Hematopoietic multipotent progenitor cell treated with erythropoietin and hydrocortisone succinate and interleukin-3 and kit ligand, for 4 days (in vitro differentiated cells): ENCODE measurements at places on chromosomes 13 and 19.

DNA sequence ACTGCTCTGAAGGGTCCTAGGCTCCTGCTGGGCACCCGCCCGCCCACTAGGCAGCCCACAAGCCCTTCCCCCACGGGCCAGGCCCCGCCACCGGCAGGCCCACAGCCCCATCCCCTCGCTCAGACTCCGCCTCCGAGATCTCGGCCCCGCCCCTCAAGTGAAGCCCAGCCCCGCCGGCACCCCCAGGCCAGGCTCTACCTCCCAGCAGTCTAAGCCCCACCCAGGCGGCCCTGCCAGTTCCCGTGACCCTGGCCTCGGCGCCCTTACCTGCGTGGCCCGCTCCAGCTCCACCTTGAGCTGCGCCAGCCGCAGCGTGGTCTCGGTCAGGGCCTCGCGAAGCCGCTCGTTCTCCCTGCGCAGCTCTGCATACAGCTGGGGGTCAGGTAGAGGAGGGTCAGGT lies 16.3 kb downstream of the EPS8L1 start:
- no peak for DNase-seq

DNA sequence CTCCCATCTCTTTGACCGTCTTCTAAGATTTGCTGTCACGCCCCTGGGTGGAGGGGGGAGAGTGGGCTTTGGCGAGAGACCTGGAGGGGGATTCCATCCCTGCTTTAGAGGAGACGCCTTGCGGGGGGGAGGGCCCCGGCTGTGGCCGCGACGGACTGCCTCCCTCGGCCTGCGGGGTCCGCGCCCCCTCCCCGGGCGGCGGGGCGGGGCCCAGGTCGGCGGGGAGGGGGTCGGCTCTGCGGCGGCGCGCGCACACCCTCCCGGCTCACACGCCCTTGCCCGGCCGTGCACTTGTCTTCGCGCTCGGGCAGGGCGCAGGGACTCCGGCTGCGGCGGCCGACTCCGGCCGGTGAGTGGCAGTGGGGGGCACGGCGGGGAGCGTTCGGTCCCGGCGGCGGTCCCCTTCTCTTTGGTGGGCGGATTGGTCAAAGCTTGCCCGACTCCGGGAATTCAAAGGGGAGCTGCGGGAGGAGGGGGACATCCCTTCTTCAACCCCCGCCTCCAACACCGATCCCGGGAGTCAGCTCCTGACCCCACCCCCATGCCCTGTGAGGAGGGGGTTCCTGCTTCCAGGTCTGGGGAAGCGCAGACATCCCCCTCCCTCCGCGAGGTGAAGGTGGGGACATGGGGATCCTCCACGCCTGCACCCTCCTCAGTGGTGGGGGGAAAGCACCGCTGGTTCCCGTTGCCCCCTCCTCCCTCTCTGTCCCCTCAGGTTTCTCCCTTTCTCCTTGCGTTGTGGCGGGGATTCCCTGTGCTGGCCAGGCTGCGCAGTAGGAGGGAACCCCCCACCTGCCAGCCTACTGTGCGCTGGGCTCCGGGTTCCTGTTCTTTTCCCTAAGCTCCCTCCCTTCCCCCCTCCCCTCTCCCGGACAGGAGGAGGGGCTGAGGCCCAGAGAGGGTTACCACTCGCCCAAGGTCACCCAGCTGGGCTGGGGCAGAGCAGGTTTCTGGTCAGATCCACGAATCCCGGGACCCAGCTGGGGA lies 14.6 kb upstream of the KCNN1 start:
- no peak for DNase-seq

- peak; percentile 29 for DNase-seq
These were observed 16.1 kb upstream of the IRGC start for GRCh38 chr19:43699506-43700394.

DNA sequence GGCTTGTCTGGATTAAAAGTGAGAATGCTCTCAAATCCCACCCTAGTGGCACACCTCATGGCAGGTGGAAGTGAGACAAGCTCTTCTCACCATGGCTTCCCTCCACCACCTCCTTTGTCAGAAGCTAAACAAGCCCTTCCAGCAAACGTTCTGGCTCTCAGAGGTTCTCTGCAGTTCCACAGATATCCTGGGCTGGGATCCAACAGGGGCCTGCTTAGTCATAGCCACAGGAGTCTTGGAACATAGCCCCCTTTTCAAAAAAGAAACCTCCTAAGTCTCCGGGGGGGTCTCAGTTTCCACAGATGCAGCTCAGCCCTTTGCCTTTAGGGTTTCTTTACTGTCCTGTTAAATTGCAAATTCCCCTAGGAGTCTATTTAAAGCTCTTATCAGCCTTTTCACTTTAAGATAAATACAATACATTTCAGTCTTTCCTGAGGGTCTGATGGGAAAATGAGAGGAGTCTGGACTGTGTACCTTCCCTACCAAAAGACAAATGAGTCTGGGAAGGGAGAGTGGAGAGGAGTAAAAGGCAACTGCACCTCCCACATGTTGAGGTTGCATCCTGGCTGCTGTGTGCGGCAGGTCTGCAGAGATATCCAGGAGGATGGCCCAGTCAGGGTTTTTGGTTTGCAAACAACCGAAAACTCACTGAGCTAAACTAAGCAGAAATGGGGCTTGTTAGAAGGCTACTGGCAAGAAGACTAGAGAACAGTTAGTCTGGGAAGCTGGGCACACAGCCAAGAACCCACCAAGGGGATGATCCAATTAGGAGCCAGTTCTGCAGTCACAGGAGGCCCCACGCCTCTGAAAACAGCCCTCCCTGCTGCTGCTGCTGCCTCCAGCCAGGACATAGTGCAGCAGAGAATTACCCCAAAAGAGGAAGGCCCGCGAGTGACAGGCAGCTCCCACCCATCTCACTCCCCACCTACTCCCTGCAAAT lies 41.4 kb upstream of the SERP2 start:
- DNase-seq, result peak; percentile 75

GRCh38 chr13:26540334-26540733 lies 17.1 kb upstream of the WASF3 start:
- no peak for DNase-seq

DNA sequence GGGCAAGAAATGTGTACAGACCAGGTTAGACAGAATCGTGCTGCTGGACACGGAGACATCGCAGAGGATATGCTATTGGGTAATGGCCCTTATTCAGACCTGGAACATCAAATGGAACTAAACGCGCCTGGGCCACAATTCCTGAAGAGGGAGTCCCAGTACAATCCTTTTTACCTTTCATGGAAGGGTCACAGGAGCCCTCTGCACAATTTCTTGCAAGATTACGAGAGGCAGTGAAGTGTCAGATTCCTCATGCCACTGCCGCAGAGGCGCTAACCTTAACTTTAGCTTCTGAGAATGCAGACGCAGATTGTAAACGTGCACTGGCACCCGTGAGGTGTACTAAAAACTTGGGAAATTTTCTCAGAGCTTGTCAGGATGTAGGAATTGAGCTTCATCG lies 18.1 kb downstream of the CLEC4M start:
- DNase-seq, result no peak

DNA sequence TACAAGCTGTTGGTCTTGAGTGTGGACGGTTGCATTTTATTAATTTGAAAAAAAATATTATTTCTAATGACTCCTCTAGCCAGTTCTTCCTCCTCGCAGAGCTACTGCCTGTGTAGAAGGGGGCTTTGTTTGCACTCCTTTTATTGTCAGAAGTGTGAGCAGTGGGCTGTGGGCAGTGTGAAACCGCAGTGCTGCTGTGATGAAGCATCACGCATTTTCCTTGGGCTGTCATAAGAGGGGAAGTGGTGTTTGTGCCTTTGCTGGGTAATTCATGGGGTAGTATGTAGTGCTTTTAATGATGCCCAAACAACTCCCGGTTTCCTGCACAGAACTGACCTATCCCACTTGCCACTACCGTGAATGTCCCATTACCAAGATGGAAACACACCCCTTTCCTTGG lies 357.3 kb downstream of the ZNF536 start:
- DNase-seq, result peak; percentile 6

GRCh38 chr13:44435919-44436510 lies 62.4 kb downstream of the SERP2 start:
- DNase-seq, result no peak

GRCh38 chr19:15404097-15404779 lies 14.6 kb downstream of the AKAP8L start:
- peak; percentile 63 for DNase-seq

- DNase-seq, result peak; percentile 87
These were observed 13.7 kb downstream of the PVR start for GRCh38 chr19:44657211-44657921.

DNA sequence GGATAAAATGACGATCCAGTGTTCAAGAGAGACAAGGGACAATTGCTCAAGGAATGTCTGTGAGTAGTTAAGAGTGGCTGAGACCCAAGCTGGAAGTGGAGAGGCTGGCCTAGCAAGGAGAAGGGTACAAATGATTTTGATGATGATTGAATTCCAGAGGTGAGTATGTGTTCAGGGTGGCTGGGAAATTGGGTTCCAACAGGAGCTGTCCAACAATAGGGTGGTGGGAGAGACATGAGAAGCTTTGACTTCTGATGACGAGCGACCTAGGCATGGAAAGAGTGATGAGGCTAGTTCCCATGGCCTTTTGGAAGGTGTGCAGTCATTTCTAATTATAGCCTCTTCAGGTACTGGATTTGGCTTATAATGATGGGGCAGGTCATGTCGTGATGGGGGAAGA lies 29.1 kb upstream of the DCLK1 start:
- no peak for DNase-seq

- no peak for DNase-seq
These were observed 12.2 kb upstream of the CCDC97 start for GRCh38 chr19:41297628-41298347.

GRCh38 chr19:49512970-49513745 lies 697 bp downstream of the FCGRT start:
- peak; percentile 56 for DNase-seq
